ENCODE measurements at places on chromosomes 13 and 19.
A peak's percentile ranks its signal among the peaks of the same experiment; 100 is the strongest.

GRCh38 chr13:37752146-37752545 is 117.4 kb downstream of the TRPC4 start:
- no peak for DNase-seq

GRCh38 chr19:54248016-54248601 is 5.5 kb upstream of the LILRA6 start:
- DNase-seq = peak; percentile 70

DNA sequence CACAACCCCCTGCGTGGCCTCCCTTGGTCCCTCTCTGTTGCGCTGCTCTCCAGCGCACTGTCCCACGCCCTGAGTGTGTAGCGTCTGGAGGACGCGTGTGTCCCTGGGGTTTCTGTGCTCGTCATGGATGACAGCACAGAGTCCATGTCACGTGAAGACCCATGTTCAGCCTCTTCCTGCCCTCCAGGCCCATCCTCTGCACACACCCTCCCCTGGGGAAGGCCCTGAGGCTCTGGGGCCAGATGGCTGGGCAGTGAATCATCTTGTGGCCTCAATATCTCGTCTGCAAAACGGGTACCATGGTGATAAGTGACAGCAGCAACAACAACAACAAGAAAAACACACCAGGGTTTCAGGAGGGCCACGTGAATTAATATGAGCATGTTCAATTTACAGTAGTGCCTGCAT is 71.5 kb upstream of the ARHGEF7 start:
- no peak for DNase-seq

- DNase-seq = no peak
Measured at GRCh38 chr13:83794583-83794982, 87.7 kb downstream of the SLITRK1 start.

- no peak for DNase-seq
Measured at GRCh38 chr19:8877854-8878705, 45.9 kb downstream of the MBD3L1 start.

Data from activated CD8-positive, alpha-beta memory T cell treated with anti-CD3 and anti-CD28 coated beads, Interleukin-2, amount 50 U/mL, for 48 hours (primary cell).